A673 (cell line): ENCODE measurements at places on chromosomes 1 and 21. TPM values are rescaled to one million over a fixed set of nuclear protein-coding genes. Genes with fewer than 3 reads are reported as not detected.

The KRTAP10-2 gene
- total RNA-seq = 0.26 and 0.69 TPM in 2 replicates

The GPR157 gene
- 0.34 and 0.87 TPM in 2 replicates for total RNA-seq

The TNFRSF8 gene
- total RNA-seq = not detected in 2 replicates

The C2CD2 gene
- total RNA-seq = 9.2 and 10.8 TPM in 2 replicates

The THEM5 gene
- not detected in 2 replicates for total RNA-seq

The CRYZ gene
- total RNA-seq = 45.6 and 46.3 TPM in 2 replicates

The KRTAP19-1 gene
- total RNA-seq = not detected in 2 replicates

The CELA2A gene
- total RNA-seq = not detected in 2 replicates

The TTC34 gene
- total RNA-seq = 0.84 and 1.5 TPM in 2 replicates

The PPP1R8 gene
- total RNA-seq = 60.9 and 68.8 TPM in 2 replicates
